ENCODE measurements at places on chromosomes 5 and 9.

DNA sequence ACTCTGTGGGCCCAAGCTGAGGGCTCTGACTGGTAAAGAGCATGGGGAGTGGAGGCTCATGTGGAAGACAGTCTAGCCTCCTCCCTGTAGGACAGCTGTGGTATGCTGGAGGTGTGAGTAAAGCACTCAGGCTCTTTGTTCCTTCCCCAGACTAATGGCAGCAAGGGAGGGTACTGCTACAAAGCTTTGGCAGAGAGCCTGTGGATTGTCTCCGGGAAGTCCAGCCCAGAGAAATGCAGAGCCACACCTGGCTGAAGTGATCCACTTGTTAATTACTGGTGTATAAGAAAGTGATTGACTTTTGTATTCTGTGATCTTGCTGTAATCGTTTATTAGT, 161.7 kb downstream of the OXCT1 start:
- DNase-seq, result no peak

GRCh38 chr5:119131530-119132304, 60.8 kb downstream of the DMXL1 start:
- DNase-seq, result no peak

DNA sequence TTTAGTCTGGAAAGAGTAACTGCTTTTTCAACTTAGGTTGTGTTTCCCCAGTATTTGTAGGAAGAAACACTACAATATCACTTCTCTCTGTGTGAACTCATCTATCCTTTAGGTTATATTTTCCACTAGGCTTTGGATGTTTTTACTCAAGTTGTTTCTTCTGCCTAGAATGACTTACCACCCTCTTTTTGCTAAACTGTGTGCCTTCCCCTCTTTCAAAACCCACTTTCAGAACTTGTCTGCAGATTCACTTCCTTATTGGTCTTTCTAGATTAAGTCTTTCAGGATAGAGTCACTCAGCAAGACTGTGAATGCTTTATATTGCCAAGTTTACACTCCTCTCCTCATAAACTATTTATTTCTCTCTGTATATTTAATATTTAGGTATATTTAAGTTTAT, 14.2 kb upstream of the CAST start:
- DNase-seq, result no peak

- DNase-seq, result no peak
Measured at GRCh38 chr5:35815089-35815936, 41.4 kb upstream of the IL7R start.

DNA sequence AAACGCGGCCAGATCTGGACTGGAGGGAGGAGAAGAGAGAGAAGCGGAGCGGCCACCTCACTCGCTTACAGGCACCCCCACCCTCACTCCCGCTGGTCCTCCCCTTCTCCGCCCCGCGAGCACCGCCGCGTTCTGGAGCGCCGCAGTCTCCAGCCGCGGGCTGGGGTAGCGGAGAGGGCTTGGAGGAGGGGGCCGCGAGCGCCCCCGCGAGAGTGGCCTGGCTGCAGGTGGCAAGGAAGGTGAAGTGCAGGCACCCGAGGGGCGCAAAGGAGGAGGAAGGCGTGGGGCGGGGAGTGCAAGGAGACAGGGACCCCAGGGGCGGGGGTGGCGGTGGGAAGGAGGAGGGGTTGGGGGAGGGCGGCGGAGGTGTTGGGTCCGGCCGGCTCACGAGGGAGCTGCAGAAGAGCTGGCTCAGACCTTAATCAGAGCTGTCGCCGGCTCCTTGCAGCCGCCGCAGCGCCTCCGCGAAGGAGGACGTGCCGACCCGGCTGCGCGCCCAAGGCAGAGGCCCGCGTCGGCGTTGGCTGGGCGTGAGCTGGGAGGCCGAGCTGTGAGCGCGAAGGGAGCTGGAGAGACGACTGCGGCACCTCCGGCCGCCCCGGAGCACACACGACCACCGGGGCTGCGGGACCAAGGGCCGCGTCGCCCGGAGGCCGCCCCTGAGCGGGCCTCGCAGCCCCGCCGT, at the start of gene DMRT3:
TSS of gene DMRT3 (plus strand) at position 398 of the 685 bp plus-strand sequence. CDS start 347 bp downstream, outside the sequence.
- no peak for DNase-seq

DNA sequence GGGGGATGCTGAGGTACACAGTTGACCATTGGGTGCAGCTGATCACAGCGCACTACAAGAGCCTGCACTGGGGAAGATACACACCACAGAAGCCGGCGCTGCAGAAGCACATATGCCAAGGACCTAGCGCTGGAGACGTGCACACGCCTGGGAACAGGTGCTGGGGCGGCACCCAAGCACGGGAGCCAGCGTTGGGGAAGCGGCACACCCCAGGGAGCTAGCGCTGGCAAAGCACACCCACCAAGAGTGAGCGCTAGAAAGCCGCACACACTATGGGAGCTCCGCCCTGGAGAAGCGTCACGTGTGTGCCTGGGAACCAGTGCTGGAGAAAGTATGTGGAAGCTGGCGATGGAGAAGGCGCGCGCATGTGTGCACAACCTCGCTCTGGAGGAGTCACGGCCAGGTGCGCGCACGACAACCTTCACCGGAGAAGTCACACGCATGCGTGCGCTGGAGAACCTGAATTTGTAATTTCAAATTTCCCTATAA, 4.5 kb downstream of the FANCC start:
- DNase-seq, result no peak

DNA sequence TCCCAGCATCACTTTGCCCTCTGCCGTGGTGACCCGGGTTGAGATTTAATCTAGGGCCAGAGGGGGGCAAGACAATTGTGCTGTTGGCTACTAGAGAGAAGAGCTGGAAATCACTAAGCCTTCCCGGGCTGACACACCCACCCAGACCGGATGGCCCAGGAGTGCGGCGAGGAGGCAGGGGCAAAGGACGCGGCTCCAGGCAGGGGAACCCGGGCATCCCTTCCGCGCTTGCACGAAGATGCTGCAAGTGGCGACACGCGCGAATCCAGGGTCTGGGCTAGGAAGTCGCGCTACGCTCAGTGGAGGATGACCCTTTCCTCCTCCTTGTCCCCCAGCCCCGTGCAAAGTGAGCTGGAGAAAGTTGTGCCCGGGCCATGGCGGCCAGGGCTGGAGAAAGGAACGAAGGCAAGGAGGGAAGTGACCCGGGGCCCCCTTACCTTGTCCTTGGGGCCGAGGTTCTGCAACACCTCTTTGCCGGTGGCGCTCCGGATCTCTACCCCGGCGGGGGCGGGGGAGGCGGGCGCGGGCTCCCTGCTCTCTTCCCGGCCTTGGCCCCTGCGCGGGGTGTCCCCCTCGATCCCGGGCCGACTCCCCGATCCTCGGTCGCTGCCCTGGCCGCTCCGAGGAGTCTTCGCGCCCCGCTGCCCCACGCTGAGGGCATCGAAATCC, 693 bp downstream of the DPYSL3 start:
- DNase-seq, result no peak

DNA sequence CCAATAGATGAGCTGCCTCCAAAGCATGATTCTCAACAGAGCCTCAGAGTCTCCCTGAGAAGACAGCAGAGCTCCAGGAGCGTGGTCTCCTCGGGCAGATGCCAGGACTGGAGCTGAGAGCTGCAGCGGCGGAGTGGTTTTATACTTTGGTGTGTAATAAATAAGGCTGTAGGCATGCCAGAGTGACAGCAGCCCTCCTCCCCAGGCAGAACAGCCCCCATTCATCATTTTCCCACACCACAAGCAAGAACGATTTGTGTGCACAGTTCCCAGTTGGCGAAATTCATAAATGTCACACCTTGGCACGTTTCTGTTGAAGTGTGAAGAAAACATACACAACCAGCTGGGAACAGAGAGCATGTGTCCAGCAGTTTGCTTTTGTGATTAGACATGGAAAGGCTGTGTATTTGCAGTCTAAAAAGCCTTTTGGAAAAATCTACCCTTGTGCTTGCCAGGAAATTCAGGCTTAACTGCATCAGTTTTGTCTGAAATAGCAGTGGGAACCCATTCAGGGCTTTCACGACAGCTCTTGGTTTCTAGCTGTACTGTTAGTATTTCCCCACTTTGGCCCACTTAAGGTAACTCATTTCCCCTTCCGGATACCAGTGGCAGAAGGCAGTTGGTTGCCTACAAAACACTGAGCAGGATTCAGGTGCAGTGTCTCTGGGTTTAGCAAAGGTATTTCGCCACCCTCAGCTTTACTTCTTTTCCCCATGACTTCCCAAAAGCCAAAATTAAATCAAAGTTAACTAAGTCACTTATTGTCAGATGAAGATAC, at the start of gene C1QTNF3:
TSS of gene C1QTNF3 (minus strand) at position 115 of the 778 bp plus-strand sequence. CDS start at position 27, 88 bp downstream.
- no peak for DNase-seq

DNA sequence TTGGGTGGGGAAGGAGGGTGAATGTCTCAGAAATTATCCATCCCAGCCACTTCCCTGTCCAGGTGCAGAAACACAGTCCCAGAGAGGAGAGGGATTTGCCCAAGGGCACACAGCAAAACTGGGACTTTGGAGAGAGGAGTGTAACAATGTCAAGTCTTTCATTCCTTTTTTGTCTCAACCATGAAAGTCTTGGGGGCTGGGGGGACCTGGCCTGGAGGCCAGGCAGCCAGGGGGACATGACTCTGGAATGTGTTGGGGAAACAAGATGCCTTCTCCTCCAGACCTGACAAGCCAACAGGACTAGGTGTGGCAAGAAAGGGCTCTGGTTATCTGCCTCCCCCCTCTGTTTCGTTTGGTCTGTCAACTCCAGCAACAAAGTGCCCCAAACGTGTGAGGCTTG, 13.9 kb upstream of the HAND1 start:
- no peak for DNase-seq

DNA sequence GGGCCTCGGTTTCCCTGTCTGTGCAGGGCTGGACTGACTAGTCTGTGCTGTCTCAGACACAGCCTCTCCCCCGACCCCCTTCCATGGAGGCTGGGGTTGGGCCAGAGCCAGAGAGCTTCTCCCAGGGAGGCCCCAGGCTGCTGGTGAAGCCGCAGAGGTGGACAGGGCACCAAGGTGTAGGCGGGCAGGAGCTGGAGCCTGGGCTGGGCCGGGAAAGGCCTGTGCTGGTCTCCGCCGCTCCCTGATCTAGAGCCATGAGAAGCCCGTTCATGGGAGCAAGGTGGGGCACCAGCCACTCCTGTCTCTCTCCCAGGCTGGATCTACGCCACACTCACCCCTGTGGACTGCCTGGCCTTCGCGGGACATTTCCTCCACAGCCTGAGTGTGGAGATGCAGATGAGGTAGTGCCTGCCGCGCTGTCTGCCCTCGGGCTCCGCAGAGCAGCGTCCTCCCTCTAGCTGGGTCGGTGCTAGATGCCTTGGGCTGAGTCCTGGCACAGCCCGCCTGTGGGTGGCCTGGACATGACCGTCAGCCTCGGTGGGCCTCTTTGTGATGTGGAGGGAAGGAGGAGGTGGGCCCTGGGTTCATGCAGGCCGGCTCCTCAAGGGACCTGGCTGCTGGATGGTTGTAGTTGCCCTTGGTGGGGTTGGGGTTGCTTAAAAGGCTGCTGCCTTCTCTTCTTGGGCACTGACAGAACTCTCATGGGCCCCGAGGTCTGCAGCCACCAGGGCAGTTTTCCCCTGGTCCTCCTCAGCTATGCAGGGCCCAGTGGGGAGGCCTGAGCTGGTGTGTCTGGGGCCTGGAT, 79.4 kb downstream of the PHF2 start:
- no peak for DNase-seq

- DNase-seq, result no peak
Measured at GRCh38 chr5:16656561-16657191, 39.9 kb upstream of the RETREG1 start.

GRCh38 chr9:111094433-111094924, 56.2 kb upstream of the LPAR1 start:
- DNase-seq, result no peak

GRCh38 chr9:129270205-129270604, 92.1 kb upstream of the IER5L start:
- DNase-seq, result no peak

- no peak for DNase-seq
Measured at GRCh38 chr5:74224331-74224730, 416.2 kb downstream of the ENC1 start.

GRCh38 chr9:106287731-106288130, 575.2 kb upstream of the ZNF462 start:
- no peak for DNase-seq

DNA sequence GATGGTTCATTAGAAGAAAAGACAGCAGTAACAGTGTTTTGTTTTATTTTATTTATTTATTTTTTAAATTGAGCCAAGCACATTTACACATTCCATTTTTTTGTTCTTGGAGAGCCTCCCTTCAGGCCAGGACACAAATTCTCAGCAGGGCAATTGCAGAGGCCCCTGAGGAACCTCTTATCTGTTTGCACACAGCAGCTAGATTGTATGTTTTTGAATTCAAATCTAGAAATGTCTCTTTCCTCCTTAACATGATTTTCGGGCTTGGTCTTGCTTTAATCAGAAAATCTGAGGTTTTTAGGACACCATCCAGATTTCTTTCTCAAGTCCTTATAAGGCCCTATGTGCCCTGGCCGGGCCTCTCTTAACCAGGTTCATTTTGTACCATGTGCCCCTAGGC, 76.0 kb downstream of the PRR16 start:
- DNase-seq, result no peak

DNA sequence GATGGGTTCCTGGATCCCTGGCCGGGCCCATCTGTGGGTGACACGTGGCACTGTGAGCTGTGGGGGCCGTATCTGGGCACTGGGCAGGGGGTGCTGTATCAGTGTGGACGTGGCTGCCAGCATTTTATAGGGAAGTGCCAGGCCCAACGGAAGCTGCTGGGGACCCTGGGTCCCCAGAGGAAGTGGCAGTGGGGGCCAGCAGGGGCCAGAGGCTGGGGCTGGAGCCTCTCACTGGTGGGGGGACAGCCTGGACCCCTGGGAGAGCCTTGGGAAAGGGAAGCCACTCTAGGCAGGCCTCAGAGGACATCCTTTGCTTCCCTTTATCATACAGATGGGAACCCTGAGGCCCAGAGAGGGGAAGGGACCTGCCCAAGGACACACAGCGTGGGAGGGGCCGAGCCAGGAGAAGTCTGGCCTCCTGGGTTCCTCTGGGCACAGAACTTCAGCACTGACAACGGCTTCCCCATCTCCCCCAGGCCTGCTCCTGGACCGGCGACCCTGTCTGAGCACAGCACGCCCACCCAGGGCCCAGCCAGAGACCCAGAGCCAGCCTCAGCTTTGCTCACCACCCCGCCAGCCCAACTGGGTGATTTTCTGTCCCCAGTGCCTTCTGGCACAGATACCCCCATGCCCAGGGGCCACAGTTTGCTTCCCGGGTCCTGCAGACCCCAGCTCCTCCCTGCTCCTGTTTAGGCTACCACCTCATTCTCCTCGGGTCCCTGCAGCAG, 15.5 kb upstream of the LAMC3 start:
- DNase-seq, result no peak

- no peak for DNase-seq
Measured at GRCh38 chr9:108811944-108812343, 43.8 kb downstream of the ACTL7B start.

DNA sequence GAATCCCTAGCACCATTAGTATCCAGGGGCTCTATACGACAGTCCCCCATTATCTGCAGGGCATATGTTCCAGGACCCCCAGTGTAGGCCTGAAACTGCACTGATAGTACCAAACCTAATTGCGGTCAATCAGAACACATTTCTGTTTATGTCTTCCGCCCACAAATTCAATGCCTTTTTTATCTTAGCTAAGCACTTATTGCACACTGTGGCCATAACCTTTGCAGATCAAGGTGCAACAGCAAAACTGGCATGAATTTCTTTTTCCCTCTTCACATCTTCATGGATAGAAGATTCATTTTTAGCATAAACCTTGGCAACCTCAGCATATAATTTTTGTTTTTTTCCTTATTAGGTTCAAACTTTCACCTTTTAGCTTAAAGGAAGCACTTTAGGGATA, 361.1 kb downstream of the DEPDC1B start:
- DNase-seq, result no peak

Data from stimulated activated CD4-positive, alpha-beta T cell treated with anti-CD3 and anti-CD28 coated beads, Interleukin-1b, Interleukin-23, amount 100 ng/mL, for 24 hours (primary cell).